ENCODE measurements at places on chromosomes 7 and 10.

GRCh38 chr10:3147117-3147820 lies 25.3 kb downstream of the PITRM1 start:
- DNase-seq: no peak

GRCh38 chr7:85065888-85066485 lies 120.9 kb downstream of the SEMA3D start:
- DNase-seq: no peak

DNA sequence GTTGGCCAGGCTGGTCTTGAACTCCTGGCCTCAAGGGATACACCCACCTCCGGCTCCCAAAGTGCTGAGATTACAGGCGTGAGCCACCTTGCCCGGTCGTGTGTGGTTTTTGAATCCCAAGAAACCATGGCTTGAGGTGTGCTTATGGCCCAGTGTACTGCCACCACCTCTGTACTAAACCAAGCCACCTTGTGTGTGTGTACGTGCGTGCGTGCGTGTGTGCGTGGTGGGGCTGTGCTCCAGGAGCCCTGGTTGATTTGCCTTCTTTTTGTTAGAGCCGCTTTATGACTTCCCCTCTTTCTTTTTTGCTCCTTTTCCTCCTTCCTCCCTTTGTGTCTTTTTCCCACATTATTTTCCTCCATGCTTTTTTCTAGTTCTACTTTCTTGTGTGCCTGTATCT lies 121.4 kb downstream of the CAMK1D start:
- DNase-seq: no peak

DNA sequence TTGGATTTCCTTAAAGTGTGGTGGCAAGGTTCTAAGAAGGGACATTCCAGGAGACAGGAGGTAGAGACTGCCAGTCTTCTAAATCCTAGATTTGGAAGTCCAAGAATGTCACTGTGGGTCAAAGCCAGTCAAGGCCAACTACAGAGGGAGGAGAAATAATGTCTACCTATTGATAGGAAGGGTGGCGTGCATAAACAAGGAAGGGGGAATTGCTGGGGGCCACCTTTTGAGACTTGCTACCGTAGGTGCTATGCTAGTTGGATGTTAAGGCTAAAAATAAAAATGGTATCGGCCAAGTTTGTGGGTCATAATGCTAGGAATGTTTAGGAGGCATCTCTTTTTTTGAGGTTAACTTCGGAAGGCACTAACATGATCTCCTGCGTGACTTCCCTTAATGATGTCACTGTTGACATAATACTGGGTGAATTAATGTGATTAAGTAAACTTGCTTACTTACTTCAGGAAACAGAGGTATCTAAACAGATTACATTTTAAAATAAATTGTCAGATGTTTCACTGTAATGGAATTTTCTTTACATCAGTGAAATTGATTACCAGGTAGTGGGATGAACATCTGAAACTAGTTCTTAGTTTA lies 4.8 kb downstream of the BTRC start:
- DNase-seq: no peak
